ENCODE measurements at places on chromosomes 3 and 15.

GRCh38 chr15:57237676-57238075 is 138.6 kb upstream of the CGNL1 start:
- no peak for DNase-seq

DNA sequence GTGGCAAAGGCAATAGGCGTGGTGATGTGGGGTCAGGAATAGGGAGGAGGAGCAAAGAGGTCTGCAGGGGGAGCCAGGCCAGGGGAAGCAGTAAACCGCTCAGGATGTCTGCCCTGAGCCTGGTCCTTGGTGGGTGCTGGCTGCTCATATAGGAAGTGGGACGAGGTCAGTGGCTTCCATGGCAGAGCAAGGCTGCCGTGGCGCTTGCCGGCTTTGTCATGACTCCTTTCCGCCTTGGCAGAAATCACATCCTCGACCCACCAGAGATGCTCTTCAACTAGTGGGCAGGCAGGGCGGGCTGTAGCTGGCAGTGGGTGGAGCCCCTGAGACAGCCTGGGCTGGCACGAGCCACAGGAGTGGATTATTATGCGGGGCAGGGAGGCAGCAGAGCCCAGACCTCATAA is 13.1 kb upstream of the SKOR1 start:
- DNase-seq: no peak

DNA sequence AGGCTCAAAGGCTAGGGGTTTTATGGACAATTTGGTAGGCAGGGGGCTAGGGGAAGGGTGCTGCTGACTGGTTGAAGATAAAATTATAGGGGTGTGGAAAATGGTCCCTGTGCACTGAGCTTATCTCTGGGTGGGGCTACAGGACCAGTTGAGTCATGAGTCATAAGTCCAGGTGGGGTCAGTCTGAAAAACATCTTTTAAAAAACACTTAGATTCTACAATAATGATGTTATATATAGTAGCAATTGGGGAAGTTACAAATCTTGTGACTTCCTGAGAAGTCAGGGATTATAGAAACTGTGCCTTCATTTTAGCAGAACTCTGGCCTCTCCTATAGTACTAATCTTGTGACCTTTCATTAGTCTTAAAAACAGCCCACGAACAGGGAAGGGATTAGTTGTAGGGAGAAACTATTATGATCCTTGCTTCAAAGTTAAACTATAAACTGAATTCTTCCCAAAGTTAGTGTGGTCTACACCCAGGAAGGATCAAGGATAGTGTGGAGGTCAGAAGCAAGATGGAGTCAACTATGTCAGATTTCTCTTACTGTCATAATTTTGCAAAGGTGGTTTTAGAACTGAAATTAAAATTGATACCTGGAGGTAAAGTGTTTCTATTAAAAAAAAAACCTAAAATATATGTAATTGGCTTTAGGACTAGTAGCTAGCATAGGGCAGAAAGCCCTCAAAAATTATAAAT is 130.1 kb downstream of the P2RY1 start:
- DNase-seq: no peak

- DNase-seq: no peak
These were observed 108.1 kb downstream of the ROBO2 start for GRCh38 chr3:77147836-77148578.

DNA sequence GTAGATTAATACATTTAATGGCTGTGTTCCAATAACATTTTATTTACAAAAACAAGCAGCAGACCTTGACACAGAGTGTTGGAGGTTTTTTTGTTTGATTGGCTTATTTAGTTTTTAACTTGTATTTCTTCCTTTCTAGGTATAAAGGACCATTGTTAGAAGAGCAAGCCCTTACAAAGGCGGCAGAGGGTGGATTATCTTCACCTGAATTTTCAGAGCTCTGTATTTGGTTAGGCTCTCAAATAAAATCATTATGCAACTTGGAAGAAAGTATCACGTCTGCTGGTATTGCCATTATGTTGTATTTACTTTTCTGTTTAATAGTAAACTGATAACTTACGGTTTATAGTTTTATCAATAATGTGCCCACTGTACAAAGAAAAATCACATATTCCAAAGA is 10.0 kb downstream of the FAM98B start:
- no peak for DNase-seq

DNA sequence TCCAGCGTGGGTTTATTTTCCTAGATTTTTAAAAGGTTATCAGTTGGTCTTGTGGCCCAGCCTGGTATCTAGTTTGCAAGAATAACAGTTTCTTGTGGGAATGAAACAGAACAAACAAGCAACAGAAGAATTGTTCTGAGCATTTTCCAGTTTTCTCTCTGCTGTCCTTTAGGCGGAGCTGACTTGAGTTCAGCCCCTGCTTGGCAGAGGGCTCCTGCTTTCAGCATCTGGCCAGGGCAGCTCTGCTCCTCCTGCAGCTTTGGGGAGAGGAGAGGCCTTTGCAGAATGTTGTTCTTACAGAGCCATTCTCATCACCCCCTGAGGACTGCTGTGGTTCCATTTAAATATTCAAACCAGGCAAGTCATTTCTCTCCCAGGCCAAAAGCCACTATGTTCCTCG is 117.7 kb downstream of the ALDH1A2 start:
- DNase-seq: no peak

DNA sequence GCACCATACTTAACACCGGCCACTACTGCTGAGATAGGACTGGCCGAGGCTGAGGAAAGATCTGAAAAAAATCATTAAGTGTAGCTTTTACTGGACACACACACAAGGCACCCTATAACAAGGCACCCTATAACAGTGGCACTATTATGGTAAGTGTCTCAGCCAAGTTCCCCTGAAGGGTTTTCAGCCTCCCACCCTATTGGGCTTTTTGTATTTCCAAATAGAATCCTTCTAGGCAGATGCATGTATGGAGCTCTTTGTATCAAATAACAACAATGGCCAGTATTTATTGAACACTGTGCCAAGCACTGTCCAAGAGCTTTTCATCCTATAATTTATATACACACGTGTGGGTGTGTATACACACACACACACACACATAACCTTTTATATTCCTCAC is 6.7 kb upstream of the DNAJA4 start:
- no peak for DNase-seq

DNA sequence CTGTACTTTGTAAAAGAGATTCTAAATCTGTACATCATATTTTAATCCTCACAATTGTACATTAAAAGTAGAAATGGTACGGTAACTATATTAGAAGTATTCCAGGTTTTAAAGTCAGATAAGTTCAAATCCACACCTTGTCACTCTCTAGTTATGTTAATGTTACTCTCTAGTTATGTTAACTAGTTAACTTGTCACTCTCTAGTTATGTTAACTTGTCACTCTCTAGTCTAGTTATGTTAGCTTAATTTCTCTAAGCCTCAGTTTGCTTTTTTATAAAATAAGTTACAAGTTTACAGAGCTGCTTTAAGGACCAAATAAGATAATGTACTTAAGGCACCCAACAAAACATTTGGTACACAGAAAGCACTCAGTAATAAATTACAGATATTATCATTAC is 42.6 kb downstream of the ZNF280D start:
- DNase-seq: no peak

DNA sequence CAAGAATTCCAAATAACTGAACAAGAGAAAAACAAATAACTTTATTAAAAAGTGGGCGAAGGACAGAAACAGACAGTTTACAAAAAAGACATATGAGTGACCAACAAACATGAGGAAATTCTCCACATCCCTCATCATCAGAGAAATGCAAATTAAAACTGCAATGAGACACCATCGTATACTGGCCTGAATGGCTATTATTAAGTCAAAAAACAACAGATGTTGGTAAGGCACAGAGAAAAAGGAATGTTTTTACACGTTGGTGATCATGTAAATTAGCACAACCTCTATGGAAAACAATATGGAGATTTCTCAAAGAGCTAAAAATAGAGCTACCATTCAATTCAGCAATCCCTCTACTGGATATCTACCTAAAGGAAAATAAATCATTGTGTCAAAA is 1260.4 kb upstream of the ALCAM start:
- no peak for DNase-seq

DNA sequence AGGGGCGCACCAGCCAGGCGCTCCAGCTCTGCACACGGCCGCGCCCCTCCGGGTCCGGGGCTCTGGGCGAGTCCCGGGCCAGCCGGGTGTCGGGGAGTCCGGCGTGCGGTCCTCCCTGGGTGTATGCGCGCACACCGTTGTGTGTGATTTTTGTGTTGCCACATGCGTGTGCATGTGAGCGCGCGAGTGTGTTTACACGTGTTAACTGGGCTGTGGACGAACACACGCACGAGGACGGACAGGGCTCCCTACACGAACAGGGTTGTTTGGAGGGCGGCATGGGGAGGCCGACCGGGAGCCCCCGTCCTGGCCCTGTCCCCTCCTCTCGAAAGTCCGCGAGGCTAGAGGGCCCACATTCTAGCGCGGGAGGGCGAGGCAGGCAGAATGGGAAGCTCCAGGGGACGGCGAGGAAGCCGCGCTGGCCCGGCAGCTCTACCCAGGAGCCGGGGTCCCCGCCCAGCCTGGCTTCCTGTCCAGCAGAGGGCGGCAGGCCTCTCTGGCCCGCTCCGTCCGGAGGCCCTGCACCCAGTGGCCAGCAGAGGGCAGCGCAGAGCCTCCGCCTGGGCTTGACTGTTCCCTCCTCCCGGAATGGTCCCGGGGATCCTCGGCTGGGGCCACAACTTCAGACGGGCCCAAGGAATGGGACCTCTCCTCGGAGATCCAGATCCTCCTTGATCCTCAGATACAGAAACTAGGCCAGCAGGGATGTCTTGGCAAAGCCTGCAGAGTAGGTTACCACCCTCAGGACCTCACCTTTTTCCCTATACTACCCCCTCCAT is 611 bp upstream of the LINGO1 start:
- DNase-seq: peak; percentile 69

DNA sequence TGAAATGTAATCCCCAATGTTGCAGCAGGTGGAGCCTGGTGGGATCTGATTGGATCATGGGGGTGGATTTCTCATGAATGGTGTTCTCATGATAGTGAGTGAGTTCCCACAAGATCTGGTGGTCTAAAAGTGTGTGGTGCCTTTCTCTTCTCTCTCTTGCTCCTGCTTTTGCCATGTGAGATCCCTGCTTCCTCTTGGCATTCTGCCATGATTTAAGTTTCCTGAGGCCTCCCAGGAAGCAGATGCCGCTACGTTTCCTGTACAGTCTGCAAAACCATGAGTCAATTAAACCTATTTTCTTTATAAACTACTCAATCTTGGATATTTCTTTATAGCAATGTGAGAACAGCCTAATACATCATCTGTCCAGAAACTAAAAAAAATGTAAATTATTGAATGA is 298.3 kb downstream of the MEX3B start:
- DNase-seq: no peak

GRCh38 chr3:78337801-78338211 is 1297.9 kb downstream of the ROBO2 start:
- no peak for DNase-seq

DNA sequence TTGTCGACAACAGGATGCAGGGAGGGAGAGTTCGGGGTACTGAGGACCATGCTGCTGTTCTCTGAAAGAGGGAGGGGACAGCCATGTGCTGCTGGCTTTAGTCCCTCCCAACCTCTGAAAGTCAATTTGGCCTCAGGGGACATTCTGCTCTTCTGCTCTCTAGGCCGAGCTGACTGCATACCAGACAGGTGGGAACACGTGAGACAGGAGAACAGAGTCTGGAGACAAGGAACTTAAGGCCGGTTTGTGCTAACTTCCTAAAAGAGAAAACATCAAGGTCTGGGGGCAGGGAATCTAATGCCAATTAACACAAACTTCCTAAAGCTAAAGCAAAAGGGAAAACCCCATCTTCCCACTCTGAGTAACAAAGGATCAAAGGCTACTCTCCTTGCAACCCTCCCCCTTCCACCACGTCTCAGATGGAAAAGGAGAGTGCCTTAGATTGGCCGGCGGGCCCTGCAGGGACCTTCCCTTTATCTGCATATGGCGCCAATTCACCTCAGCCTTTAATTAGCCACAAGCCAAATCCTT is 41.0 kb downstream of the SLCO2A1 start:
- no peak for DNase-seq
